ENCODE measurements at places on chromosomes 1 and 21.

DNA sequence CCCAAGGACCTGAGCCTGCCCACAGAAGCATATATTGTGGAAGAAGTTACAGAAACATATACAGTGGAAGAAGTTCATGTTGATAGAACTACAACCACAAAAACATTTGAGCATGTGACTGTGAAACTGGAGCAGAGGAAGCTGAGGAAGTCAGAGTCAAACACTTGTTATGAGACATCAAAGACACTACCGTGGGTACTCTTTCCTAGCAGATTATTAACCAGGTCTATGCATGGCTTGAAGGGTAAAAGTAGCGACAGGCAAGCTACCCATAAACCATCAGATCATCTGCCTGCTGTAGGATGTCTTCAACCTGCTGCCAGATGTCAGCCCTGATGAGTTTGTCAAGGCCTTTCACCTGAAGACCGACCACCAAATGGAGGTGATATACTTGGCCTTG is 35.8 kb downstream of the IVNS1ABP start:
- DNase-seq, result no peak

DNA sequence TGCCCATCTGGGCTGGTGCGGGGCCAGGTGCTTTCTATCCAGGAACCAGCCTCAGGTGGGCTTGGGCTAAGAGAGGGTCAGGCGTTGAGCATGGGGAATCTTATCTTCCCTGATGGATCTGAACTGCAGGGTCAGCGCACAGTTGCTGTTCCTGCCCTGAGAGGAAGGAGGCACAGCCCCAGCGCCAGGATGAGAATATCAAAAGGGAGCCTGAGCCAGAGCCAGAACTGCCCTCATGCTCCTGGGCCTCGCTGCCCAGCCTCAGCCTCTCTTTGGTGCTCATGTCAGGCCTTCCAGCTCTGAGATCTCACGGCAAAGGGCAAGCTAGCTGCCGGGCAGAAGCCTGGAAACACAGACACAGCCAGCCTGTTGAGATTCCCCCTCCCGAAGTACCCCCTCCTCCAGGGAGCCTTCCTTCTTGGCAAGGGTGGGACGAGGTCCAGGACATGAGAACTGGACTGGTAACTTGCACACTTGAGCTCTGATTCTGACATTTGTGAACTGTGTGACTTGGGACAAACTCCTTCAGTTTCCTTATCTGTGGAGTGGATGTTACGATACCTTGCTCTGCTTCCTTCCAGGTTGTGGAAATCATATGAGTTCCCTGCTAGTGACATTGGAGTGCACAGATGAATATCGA is 1.2 kb upstream of the LAD1 start:
- DNase-seq, result no peak

GRCh38 chr1:59176471-59176870 is 120.4 kb upstream of the FGGY start:
- no peak for DNase-seq

- no peak for DNase-seq
These were observed 127.3 kb downstream of the SIK1 start for GRCh38 chr21:43299441-43300277.

DNA sequence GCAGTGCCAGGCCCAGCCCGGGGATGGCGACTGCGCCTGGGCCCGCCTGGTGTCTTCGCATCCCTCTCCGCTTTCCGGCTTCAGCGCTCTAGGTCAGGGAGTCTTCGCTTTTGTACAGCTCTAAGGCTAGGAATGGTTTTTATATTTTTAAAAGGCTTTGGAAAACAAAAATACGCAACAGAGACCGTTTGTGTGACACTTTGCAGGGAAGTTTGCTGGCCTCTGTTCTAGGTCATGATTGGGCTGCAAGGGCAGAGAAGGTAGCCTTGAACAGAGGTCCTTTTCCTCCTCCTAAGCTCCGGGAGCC is 719 bp downstream of the SOD1 start:
- DNase-seq, result no peak

All from stimulated activated CD4-positive, alpha-beta T cell treated with anti-CD3 and anti-CD28 coated beads, Interleukin-12 subunit alpha, Interleukin-12 subunit beta, amount 100 ng/mL, for 48 hours (primary cell).